Endothelial cell (in vitro differentiated cells): ENCODE measurements at places on chromosomes 13 and 19.
A peak's percentile ranks its signal among the peaks of the same experiment; 100 is the strongest.

DNA sequence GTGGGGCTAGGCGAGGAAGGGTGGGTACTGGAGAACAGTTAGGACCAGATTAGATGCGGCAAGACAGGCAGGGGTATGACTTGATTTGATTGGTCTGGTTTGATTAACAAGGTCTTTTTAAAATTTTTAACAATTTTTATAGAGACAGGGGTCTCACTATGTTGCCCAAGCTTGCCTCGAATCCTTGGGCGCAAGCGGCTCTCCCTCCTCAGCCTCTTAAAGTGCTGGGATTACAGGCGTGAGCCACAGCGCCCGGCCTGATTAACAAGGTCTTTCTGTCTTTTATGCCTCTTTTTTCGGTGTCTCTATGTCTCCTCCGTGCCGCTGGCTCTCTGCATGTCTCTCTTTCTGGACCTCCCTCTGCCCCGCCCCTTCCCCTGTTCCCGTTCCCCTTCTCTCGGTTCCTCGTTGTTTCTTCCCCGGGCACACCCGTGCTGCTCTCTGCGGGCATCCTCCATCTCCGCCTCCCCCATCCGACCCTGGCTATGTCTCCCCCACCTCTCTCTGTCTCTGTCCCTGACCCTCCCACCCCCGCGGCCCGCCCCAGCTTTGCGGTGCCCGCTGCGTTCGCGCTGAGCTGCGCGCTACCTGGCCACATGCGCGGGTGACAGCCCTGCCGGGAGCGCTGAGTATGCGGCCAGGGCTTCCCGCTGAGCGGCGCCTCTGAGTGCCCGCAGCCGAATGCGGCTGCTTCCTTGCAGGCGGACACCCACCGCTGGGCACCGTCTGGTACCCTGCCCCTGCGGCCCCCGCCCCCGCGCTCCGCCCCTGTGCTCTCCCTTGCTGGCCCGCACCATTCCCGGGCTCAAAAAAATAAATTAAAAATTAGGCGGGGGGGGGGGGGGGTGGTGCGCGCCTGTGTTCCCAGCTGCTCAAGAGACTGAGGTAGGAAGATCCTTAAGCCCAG is 8.1 kb upstream of the SDHAF1 start:
- peak; percentile 38 for DNase-seq

DNA sequence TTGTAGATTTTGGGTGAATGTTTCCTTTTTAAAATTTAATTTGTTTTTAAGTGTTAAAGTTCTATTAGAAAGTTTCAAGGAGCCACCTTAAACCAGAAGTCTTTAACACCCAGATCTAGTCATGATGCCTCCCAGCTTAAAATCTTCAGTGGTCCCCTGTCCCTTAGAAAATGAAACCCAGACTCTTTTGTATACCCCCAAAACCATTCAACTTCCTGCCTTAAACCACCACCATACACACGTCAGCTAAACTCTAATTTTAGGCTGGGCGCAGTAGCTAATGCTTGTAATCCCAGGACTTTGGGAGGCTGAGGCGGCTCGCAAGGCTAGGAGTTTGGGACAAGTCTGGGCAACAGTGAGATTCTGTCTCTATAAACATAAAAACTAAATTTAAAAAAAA is 37.9 kb downstream of the N4BP2L1 start:
- no peak for DNase-seq

DNA sequence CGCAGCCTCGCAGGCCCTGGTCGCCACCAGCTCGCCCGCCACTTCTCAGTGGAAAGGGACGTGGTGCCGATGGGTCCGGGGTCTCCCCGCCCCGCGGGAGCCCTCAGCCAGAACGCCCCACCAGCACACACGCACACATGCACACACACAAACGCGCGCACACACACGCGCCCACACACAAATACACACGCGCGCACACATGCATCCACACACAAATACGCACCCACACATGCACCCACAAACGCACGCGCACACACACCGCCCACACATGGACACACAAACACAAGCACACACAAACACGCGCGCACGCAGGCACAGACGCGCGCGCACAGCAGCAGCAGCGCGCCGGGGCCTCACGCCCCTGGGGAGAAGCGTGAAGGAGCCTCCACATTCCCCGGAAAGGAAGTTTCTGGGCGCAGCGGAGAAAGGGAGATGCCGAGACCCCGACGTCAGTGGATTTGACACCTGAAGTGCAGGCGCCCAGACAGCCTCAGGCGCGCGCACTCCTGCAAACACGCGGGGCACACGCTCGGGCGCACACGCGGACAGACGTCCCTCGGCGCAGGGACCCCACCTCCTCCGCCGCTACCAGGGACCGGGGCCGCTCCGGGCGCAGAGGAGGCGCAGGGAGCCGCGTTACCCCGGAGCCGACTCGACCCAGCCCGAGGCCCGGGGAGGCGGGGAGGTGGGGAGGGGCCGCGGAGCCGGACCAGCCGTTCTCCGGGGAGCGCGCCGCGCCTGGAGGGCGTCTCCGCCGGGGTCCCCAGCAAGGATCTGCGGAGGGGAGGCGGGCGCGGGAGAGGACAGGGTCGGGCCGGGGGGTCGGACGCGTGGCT is 622 bp downstream of the RASA3 start:
- DNase-seq = no peak

DNA sequence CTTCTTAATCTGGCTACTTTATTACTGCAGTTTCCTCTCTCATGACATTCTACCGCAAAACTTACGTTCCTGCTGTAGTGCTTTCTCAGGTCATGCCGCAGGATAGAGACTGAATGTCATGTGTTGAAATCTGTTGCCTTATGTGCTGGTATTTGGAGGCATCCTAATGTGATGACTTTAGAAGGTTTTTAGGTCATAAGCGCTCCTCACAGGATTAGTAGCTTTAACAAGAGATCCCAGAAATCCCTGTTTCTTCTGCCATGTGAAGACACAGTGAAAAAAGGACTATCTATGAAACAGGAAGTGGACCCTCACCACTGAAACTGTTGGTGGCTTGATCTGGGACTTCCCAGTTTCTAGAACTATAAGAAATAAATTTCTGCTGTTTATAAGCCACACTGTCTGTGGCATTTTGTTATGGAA is 209.3 kb downstream of the LACC1 start:
- DNase-seq = no peak

DNA sequence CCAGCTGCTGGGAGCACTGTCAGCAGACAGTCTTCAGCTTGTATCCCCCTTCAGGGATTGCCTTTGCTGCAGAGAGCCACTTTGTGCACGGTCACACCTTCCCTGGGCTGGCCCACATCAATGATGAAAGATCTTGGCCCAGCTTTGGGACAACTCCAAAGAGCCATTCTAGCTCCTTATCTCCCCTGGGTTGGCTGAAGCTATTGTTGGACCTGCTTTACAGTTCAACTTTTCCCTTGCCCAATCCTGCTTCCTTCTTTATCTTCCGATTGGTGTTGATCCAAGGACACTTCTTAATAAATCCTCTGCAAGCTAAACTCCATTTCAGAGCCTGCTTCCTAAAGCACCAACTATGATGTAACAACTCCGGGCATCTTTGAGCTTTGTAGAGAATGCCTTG is 466.4 kb downstream of the KLF12 start:
- DNase-seq = no peak
